Activated CD4-positive, alpha-beta T cell treated with anti-CD3 and anti-CD28 coated beads, Interleukin-2, amount 10 ng/mL, durations not matched to agents 7 days and 5 days (primary cell): ENCODE measurements at places on chromosomes 7 and 10. TPM values are rescaled to one million over a fixed set of nuclear protein-coding genes. Genes with fewer than 3 reads are reported as not detected.

DNA sequence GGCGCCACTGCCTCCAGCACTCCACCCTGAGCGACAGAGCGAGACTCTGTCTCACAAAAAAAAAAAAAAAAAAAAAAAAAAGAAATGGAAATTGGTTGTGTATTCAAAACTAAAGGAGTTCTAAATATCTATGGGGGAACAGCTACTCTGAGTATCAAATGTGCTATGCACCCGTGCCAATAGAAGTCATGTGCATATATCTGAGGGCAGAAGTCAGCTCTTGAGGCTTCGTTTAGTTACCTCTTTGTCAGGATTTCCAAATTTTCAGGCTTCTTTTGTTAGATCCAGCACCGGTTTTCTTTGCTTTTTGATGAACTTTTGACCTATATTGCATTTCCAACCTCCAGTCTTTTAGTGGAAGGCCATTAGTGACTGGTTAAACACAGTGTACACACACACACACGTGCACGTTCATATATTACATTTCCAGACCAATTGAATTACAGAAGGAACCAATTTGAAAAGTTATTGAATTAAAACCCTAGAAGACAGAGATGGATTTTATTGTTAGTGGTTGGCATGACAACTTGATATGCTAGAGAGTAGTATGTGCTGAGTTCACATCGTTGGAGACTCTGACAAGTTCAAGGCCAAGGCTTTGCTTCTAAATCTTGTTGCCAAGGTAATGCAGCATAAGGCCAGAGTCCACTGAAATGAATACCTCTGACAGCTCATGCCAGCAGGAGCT lies 33.1 kb upstream of the ADD3 start:
- DNase-seq, result no peak

DNA sequence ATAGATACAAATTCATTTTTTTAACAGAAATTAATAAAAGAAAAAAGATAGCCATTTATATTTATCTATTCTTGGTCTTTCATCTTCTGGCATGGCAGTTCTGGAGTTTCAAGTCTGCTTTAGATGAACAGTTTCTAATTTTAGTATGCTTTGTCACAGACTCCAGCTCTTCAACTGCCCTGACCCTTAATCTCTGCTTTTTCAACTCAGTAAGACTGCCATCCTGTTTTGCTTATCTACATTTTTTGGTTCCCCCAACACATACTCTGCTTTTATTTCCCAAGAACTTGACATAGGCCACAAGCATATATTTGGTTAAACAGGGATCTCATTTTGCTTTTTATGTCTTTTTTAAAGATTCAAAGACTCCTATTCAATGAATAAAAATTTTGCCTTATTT lies 309.3 kb upstream of the KCND2 start:
- DNase-seq, result no peak

DNA sequence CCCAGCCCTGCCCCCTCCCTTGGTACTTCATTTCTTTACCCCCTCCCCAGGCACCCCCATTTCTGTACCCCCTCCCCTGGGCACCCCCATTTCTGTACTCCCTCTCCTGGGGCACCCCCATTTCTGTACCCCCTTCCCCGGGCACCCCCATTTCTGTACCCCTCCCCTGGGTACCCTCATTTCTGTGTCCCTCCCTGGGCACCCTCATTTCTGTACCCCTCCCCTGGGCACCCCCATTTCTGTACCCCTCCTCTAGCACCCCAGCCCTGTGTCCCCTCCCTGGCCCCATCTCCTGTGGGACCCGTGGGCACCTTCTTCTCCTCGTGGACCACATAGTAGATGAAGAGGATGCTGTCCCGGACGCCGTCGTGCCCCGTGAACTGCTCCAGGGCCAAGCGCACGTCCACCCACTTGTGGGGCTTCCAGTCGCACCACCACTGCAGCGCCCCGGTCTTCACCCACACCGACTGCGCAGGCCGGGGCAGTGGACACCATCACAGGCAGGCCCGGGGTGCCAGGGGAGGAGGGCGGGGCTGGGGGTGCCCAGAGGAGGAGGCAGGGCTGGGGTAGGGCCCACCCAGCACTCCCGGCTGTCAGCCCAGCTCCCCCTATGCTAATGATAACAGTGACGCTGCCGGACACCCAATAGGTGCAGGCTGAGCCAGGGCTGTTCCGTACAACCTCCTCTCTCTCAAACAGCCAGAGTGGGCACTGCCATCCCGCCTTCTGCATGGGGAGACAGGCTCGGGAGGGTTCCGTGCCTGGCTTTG lies 20.4 kb downstream of the TECPR1 start:
- DNase-seq, result no peak

GRCh38 chr10:131959841-131960240 lies 21.9 kb downstream of the BNIP3 start:
- no peak for DNase-seq

DNA sequence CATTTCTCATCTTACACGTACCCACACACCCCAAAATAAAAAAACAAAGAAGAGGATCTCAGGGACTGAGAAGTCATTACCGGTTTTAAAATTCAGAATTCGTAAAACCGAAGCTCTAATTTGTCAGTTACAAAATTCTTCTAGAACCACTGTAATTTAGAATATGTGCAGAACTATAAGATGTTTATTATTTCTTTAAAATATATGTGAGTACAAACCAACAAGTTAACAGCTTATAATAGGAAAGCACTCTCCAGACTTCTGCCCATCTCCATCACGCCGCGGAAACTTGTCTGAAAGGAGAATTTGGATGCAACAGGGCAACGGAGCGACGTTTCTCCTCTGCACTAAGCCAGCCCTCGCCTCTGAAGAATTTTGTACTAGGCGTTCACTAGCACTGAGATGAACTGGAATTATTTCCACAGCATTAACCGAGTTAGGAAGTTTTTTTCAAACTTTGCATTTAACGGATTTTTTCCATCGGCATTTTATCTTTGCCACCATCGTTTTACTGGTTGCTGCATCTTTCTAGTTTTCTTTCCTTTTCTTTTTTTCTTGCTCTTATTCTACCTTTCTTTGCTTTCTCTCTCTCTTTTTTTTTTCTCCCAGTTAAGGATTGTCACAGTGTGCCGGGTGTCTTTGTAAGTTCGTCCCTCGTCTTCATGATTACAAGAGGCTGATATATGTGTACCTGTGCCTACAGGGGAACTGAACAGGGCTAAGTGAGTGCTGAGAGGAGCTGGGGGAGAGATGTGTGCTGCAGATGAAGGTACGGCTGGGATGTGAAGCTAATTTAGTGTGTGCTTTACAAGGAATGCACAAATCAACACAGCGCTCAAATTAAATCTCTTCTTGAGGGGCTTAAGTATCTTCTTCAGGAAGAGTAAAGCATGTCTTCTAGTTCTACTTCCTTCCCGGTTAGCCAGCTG lies 295.9 kb upstream of the NFE2L3 start:
- DNase-seq, result no peak

- no peak for DNase-seq
These were observed 8.1 kb downstream of the SFTPA2 start for GRCh38 chr10:79552143-79552542.

DNA sequence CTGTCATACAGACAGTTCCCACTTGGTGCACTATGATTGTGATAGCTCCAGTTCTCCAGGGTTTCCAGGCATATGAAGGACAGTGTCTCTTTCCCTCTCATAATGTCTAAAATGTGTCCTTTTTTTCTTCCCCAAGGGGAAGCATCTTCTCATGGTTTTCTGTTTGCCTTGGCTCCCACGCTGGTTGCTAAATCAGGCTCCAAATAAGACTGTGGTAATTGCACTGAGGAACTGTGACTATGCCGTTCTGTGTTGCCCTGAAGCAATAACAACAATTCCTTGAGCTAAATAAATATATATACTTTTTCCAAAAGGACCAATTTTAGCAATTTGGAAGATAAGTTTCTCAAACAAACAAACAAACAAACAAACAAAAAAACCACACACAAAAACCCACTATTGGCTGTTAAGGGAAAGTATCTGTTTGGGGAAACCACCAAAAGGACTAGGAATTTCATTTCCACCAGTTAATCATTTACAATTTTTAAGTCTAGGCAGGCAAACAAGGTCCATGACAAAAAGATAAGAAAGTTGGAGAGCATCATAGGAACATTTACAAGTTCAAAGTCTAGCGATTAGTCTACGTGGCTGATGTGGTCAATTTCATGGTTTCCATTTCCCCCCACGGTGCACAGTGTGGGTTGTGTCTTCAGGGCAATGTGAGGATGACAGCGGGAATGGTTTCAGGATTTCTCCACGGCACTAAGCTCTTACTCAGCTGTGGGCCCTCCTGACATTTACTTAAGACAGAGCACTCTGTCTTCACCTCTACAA lies 62.4 kb downstream of the THNSL1 start:
- no peak for DNase-seq

GRCh38 chr10:69421611-69422308 lies 5.0 kb upstream of the TACR2 start:
- DNase-seq, result no peak

PRSS37 gene
- total RNA-seq, result not detected

GIMAP7 gene
- 244 TPM for total RNA-seq

DNA sequence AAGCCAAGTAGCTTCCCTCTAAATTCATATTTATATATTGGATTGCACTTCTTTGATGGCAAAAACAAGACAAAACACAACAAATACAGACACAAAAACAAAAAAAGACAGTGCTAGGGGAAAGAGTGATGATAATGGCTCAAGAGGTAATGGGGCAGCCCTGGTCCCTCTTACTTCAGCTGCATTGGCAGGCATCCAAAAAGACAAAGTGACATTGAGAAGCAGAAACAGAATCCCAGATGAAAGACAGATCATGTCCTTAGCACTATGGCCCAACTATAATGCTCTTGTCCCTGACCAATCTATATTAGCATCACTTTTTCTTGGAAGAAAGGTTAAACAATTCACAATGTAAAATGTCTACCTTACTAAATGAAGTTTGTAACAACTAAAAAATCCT lies 76.2 kb downstream of the GPR85 start:
- no peak for DNase-seq

GRCh38 chr7:1591396-1591795 lies 21.6 kb upstream of the PSMG3 start:
- no peak for DNase-seq

DLX6 gene
- total RNA-seq, result not detected

- DNase-seq, result no peak
These were observed 191.3 kb upstream of the PODXL start for GRCh38 chr7:131747658-131748232.

ZNF365 gene
- total RNA-seq, result 0.04 TPM

RGS10 gene
- total RNA-seq, result 172 TPM

DNA sequence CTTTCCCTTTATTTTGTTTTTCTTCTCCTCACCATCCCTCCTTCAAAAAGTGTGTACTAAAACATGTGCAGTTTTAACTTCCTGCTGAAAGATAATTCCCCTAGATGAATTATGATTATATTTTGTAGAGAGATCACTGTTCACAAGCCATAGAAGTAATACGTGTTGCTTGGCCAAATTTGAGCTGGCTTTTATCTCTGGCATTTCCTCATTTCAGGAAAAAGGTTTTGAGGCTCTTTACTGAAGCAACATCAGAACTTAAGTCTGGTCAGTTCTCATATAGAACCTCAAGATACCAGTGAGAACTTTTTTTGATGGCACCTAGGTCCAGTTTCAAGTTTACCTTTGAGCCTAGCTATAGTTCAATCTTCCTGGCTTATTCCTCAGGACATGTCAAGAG lies 463.3 kb downstream of the INHBA start:
- DNase-seq, result no peak

DNA sequence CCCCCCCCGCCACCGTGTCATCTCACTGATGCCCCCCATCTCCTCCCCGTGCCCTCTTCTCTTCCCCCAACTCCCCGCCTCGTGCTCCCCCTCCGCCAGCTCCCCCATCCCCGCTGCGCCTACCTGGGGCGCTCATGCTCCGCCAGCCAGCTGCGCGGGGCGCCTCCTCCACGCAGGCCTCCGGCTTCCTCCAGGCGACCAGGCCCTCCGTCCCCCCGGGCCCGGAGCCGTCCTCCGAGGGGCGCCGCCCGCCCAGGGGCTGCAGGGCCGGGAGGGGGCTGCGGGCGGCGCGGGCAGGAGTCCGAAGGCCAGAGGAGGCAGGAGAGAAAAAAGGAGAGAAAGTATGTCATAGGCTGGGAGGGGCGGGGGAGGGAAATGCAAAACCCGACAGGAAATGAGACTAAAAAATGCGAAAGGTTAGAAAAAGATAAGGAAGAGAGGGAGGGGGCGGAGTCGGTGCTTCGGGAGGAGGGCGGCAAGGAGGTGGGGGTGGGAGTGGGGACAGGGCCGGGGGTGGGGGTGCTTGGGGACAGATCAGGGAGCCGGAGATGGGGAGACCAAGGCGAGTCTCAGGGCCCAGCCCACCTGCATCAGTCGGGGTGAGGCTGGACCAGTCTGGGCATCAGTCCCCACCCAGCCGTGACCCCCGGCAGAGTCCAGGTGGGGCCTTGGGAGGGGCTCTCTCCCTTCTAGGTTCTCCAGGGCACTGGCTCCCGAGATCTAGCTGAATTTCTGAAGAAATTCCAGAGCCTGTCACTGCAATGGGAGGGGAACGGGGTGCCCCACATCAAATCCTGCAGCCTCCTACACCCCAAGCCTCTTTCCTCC lies at the start of gene CARD11:
TSS of gene CARD11 (minus strand) at position 324 of the 828 bp plus-strand sequence. CDS start 85,361 bp downstream, outside the sequence.
- DNase-seq, result peak; percentile 74

DNA sequence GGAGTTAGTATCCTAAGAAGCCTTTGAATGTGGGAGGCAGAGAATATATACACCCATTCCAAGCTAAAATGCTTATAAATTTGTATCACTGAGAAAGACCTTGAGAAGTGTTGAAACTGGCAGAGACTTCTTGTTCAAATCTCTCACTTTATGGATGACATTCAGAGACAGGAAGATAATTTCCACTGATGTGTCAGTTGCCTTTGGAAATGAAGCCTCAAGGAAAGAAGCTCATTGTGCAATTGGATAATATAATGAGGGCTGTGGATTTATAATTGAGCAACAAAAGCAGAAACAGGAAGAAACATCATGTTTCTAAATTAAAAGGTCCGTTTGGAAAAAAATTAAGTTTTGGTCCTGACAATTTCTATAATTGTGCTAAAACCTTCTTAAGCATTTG lies 789.9 kb upstream of the IGFBP3 start:
- DNase-seq, result no peak

DNA sequence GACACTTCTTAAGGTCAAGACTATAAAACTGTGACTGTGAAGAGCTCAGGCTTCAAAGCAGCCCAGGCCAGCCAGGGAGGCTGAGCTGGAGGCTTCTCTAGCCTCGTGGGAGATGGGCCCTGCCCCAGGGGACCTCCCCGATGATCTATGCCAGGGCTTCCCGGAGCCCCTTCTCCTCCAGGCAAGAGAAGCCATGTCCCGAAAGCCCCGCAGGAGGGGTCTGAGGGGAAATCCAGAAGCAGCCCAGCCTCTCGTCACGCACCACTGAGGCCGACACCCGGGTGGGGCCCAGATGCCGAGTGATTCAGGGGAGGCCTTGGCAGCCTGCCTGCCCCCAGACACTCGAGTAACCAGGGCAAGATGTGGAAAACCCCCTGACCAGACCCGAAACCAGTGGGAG lies 63.7 kb downstream of the PROSER2 start:
- DNase-seq, result no peak

CFTR gene
- total RNA-seq, result not detected

NANOS1 gene
- 0.12 TPM for total RNA-seq

EIF5AL1 gene
- 0.37 TPM for total RNA-seq
